OCI-LY7 (cell line): ENCODE measurements at places on chromosomes 7 and 10. TPM values are rescaled to one million over a fixed set of nuclear protein-coding genes. Genes with fewer than 3 reads are reported as not detected.

DNA sequence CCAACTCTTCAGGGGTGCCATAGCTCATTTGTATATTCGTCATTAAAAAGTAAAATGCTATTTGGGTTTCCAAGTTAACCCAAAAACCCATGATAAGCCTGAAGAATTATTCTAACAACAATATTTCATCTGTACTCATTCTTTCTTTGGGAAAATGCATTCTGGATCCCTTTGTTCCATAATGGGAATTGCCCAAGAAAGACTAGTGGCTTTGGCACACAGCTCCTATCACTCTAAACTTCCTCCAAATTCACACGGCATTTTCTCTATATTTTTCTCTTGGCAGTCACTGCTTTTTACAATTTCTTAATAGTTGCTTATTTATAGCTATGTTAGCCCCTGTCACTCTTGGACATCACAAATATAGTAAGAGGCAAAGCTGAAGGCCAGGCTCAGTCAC lies 29.1 kb downstream of the CHCHD3 start:
- DNase-seq: no peak

Gene RADIL
- total RNA-seq: 0.24 and 0.34 TPM in 2 replicates

DNA sequence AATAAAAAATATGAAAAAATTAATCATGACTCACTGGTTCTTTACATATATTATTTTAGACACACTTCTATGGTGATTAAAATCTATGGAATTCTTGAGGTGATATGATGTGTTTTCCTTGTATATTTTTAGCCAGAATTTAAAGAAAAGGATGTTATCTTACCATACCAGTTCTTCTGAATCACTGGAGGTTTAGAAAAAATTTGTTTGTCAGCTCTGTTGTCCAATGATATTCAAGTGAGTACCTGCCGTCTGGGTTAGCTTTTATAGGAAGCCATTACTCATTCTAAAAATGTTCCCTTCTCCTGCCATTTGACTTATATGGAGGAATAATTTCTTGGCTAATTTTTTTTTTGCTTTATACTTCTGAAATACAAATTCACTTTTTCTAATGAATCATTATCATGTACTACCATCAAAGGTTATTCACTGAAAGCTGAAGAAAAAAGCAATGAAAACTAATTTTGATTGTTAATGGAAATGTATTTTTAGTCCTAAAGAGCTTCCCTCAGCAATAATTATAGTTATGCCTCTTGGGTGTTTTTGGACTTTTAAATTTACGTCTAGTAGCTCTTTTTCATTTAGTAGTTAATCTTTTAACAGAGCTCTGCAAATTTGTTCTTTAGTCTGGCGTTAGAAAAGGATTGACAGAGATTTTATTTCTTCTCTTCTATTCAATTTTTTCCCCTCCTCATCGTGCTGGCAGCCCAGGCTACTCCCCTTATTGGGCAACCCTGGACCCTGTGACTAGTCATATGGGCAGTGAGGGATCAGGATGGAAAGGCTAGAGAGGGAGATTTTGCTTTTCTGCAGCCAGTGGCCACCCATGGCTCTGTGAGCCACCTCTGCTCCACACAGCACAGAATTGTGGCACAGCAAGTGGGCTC lies 434.2 kb downstream of the LRMDA start:
- DNase-seq: no peak

DNA sequence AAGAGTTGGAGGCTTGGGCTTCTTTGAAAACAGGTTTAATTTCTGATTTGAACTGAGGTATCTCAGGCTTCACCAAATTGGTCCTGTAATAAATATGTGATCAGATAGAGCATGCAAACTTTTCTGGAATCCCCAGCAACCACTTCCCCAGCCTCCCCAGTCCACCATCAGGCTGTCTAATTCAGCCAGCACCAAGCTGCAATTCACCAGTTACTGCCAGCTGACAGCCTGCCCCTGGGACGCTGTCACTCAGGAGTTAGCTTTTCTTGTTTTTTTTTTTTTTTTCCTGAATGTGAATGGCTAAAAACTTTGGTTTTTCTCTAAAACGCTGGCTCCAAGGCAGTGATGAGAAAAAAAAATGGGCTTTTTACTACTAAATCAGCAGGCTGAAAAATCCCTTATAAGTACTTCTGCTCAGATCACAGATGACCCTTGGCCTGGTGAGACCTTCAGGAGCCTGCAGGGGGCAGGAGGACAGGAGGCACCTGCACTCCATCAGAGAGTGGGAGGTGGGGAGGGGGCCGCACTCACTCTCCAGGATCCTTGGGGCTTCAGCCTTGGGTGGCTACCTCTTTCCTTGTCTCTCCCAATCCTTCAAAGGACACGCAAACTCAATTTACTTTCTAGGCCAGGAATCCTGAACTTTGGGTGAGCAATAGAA lies 349.4 kb downstream of the GATA3 start:
- no peak for DNase-seq

Gene UNCX
- not detected in 2 replicates for total RNA-seq
